Effector memory CD8-positive, alpha-beta T cell (primary cell): ENCODE measurements at places on chromosomes 6 and 20.

DNA sequence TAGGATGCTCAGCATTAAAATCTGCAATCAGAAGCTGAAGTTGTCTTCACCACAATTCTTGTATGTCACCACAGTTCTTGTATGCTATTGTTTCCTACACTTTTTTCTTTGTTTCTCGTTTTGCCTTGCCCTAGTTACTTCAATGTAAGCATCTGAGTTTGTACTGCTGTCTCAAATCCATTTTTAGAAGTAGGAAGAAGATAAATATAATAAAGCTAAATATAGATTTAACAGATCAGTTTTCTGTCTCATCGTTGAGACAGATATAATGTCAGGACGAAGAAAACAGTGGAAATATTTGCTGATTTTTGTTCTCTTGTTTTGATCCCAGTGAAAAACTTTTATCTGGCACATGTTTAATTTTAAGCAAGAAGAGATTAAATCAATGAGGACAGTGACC lies 318.0 kb downstream of the QKI start:
- H3K27ac ChIP-seq, result no peak overlapping the region
- no peaks in the 10 kb centered on the region for H3K4me1 ChIP-seq
- DNase-seq, result no peak

- H3K4me3 ChIP-seq, result no peak overlapping the region
- H3K36me3 ChIP-seq, result peaks cover under 1% of the 10 kb centered on the region
- peaks cover 33% of the 10 kb centered on the region for H3K27me3 ChIP-seq
- DNase-seq, result no peak
- H3K4me1 ChIP-seq, result no peaks in the 10 kb centered on the region
- H3K27ac ChIP-seq, result no peak overlapping the region
These were observed 114.1 kb downstream of the GRM4 start for GRCh38 chr6:34031625-34032383.

DNA sequence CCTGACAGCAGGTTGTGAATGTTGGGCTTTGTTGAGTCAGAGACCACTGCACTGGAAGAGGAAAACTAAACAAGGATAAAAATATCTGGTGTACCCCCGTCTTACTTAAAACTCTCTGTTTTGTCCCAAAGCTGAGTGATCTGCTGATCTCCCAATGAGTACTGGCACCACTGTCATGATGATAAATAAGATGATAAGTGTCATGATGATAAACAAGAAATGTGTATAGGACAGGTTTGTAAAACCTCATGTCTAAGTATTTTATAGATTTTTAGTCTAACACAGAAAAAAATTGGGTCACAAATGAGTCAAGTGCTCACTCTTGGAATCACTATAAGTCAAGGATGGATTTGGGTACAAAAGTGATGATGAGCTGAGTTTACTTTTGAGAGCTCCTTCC lies 8.5 kb upstream of the SIM1 start:
- H3K36me3 ChIP-seq, result peaks cover 4% of the 10 kb centered on the region
- no peak overlapping the region for H3K27ac ChIP-seq
- no peaks in the 10 kb centered on the region for H3K4me1 ChIP-seq
- H3K4me3 ChIP-seq, result no peak overlapping the region
- H3K27me3 ChIP-seq, result peaks cover 50% of the 10 kb centered on the region
- no peak for DNase-seq

- no peaks in the 10 kb centered on the region for H3K4me1 ChIP-seq
- H3K27ac ChIP-seq, result no peak overlapping the region
- DNase-seq, result no peak
- H3K36me3 ChIP-seq, result peaks cover 25% of the 10 kb centered on the region
These were observed 75.3 kb upstream of the MRAP2 start for GRCh38 chr6:83958241-83958685.

- no peaks in the 10 kb centered on the region for H3K4me1 ChIP-seq
- no peaks in the 10 kb centered on the region for H3K36me3 ChIP-seq
- no peaks in the 10 kb centered on the region for H3K27me3 ChIP-seq
- no peak overlapping the region for H3K27ac ChIP-seq
These were observed 20.1 kb downstream of the SLCO4A1 start for GRCh38 chr20:62662422-62662821.

DNA sequence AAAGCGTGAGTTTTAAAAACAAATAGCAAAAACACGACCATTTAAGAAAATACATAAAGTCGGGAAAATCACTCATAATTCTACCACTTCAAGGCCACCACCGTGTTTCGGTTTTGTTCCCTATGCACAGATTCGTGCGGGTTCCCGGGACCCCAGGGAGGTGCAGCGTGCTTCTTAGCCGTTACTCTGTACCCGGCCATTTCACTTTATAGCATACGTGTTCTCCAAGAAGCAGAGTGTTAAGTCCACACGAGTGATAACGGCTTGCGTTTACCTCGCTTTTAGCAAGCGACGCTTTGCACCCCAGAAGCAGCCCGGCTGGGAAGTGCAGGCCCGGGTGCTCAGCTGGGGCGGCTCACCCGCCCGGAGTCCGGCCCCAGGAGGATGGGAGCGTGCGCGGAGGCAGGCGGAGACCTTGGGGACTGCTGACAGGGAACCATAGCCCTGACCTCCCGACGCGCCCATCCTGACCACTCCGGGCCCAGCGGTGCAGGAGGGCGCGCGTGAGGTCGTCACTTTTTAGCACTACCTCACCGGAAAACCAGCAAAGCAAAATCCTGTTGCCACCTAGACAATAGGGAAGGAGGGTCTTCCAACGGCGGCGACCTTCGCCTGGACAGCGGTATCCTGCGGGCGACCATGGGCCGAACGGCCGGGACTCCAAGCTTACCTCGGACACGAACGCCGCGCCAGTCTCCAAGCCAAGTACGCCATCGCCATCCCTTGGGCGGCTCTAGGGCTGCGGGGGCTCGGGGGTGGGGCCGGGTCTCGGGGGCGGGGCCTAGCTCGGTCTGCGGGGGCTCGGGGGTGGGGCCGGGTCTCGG lies at the start of gene ECI2:
TSS of gene ECI2 (minus strand) at position 735 of the 824 bp plus-strand sequence. CDS start at position 720, 15 bp downstream.
- DNase-seq, result no peak
- peak within 1 kb of the TSS; percentile 90 for H3K27ac ChIP-seq
- H3K4me3 ChIP-seq, result peak within 1 kb of the TSS; percentile 92
- H3K36me3 ChIP-seq, result peaks cover 24% of the 10 kb centered on the region

DNA sequence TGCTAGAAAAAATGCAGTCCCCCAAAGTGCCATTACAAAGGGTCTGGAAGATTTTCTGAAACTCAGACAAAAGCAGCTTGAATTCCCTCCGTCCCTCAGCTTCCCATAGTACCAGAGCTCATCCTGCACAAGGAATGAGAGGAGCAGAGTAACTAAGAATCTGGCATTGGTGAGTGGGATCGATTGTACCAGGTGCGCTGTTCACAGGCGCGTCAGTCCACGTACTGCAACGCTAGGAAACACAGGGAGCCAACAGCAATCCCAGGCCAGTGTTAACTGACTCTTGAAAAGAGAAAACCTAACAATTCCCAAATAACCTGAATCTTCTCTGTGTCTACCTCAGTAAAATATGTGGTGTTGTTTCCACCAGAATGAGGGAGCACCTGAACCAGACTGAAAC lies 77.9 kb downstream of the GCNT2 start:
- no peak overlapping the region for H3K27ac ChIP-seq
- no peaks in the 10 kb centered on the region for H3K36me3 ChIP-seq
- H3K4me1 ChIP-seq, result no peaks in the 10 kb centered on the region
- no peak for DNase-seq
- H3K27me3 ChIP-seq, result no peaks in the 10 kb centered on the region
- H3K4me3 ChIP-seq, result no peak overlapping the region

- H3K27ac ChIP-seq, result peak overlapping the region; percentile 50
- peaks cover 22% of the 10 kb centered on the region for H3K4me1 ChIP-seq
- H3K27me3 ChIP-seq, result no peaks in the 10 kb centered on the region
- DNase-seq, result no peak
- H3K36me3 ChIP-seq, result no peaks in the 10 kb centered on the region
- H3K4me3 ChIP-seq, result no peak overlapping the region
These were observed 61.4 kb downstream of the CPNE5 start for GRCh38 chr6:36777801-36778200.

DNA sequence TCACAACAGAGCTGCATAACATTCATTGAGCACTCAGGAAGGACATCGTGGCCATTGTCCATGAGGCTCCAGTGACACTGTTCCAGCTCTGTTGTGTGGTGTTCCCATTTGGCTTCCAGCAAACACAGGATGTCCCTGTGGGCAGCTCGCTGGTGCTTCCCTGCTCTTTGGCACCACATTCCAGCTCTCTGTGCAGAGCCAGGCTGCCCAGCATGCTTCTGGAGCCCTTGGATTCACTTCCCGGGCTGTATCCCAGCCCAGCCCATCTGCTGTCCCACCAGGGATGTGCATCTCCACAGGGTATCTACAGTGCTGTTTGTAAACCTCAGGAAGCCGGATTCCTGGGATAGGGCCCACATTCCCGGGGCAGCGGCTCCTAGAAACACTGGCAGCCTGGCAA lies 57.2 kb downstream of the CTCFL start:
- peaks cover 5% of the 10 kb centered on the region for H3K36me3 ChIP-seq
- no peak overlapping the region for H3K4me3 ChIP-seq
- H3K27me3 ChIP-seq, result peaks cover 44% of the 10 kb centered on the region
- no peak for DNase-seq

- DNase-seq, result no peak
- H3K4me3 ChIP-seq, result no peak overlapping the region
- H3K27me3 ChIP-seq, result peaks cover 49% of the 10 kb centered on the region
- H3K4me1 ChIP-seq, result no peaks in the 10 kb centered on the region
- no peak overlapping the region for H3K27ac ChIP-seq
These were observed 101.9 kb downstream of the QRSL1 start for GRCh38 chr6:106731144-106731842.

GRCh38 chr6:54072635-54073313 lies 38.5 kb upstream of the MLIP start:
- no peak for DNase-seq
- H3K4me3 ChIP-seq, result no peak overlapping the region

GRCh38 chr6:138957484-138957883 lies 30.6 kb downstream of the REPS1 start:
- no peaks in the 10 kb centered on the region for H3K27me3 ChIP-seq
- no peaks in the 10 kb centered on the region for H3K36me3 ChIP-seq
- DNase-seq, result no peak
- H3K4me3 ChIP-seq, result peak overlapping the region; percentile 36

- H3K4me3 ChIP-seq, result peak overlapping the region; percentile 63
- H3K27me3 ChIP-seq, result peaks cover 95% of the 10 kb centered on the region
- H3K4me1 ChIP-seq, result peaks cover 7% of the 10 kb centered on the region
- no peak overlapping the region for H3K27ac ChIP-seq
- peaks cover 7% of the 10 kb centered on the region for H3K36me3 ChIP-seq
These were observed 5.8 kb downstream of the OLIG3 start for GRCh38 chr6:137488150-137489045.
